Kidney (tissue), 22 donors: ENCODE measurements at places on chromosomes 6 and 20.

DNA sequence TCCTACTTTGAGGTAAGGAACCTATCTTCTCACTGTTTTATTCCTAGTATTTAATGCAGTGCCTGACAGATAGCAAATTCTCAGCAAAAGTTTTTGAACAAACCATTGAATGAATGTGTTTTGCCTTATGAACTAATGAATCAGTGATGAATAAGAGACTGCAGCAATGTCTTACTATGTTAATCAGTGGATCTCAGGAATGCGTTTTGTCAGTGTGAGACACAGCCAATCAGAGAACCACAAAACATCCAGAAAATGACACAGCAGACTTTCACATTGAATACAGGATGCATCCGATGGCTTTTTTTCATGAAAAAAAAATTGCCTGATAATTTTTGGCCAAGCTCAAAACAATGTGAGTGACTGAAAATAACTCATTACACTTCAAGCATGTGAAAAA lies 270.5 kb downstream of the BMP2 start:
- no peak for DNase-seq
- H3K27me3 ChIP-seq, result no peaks in the 10 kb centered on the region
- no peaks in the 10 kb centered on the region for H3K36me3 ChIP-seq
- no peaks in the 10 kb centered on the region for H3K4me1 ChIP-seq
- no peak overlapping the region for H3K27ac ChIP-seq

- H3K36me3 ChIP-seq, result no peaks in the 10 kb centered on the region
- H3K4me1 ChIP-seq, result no peaks in the 10 kb centered on the region
- no peak overlapping the region for H3K27ac ChIP-seq
- no peak overlapping the region for H3K4me3 ChIP-seq
Measured at GRCh38 chr6:1144842-1145767, 166.8 kb upstream of the FOXQ1 start.

DNA sequence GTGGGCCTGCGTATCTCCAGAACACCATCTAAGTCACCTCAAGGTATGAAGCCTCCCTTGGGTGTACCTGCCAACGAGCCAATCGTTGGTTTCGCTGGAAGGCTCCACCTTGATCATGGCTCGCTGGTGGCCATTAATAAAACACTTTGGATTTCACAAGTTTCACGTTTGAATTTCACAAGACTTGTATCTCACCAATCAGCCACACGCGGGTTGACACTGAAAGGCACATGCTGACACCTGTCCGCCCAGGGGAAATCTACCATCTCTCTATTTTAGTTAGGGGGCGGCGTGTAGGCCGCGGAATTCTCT lies 586 bp upstream of the HMGA1 start:
- no peaks in the 10 kb centered on the region for H3K27me3 ChIP-seq
- peak overlapping the region; percentile 91 for H3K27ac ChIP-seq
- peaks cover 7% of the 10 kb centered on the region for H3K4me1 ChIP-seq
- H3K4me3 ChIP-seq, result peak overlapping the region; percentile 57

DNA sequence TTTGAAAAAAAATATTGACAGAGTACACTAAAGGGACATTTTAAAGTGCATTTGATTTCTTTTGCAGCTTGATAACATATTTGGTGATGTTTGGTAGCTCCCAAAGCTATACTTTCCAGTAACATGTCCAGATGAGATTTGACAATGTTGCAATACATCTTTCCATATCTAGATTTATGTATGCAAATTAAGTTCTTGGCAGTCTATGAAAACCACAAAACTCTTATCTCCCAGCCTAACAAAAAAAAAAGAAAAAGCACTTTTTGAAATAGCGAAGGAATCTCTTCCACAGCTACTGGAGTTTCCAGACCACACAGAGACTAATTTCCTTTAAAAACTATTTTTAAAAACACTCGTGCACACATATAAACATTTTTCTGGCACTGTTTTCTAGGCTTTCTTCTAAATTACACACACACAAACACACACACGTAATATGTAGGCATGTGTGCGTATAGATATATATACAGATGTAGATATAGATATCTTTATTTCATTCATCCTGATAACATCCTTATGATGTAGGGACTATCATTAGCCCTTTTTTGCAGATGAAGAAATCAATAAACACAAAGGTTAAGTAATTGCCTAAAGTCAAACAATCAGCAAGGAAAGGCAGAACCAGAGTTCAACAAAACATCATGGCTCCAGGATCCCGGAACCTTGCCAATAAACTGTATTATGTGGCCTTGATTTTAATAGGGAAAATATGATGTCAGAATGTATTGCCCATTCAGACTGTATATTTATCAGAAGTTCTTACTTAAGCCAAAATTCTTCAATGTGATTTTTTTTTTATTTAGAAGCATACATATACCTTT lies 93.3 kb downstream of the ADGRB3 start:
- H3K27ac ChIP-seq, result no peak overlapping the region
- DNase-seq, result peak; percentile 48
- no peaks in the 10 kb centered on the region for H3K27me3 ChIP-seq
- no peaks in the 10 kb centered on the region for H3K4me1 ChIP-seq
- no peaks in the 10 kb centered on the region for H3K36me3 ChIP-seq
- H3K4me3 ChIP-seq, result no peak overlapping the region

- no peak overlapping the region for H3K27ac ChIP-seq
- H3K27me3 ChIP-seq, result no peaks in the 10 kb centered on the region
- H3K4me3 ChIP-seq, result no peak overlapping the region
- DNase-seq, result no peak
Measured at GRCh38 chr6:55528624-55529023, 50.4 kb downstream of the HMGCLL1 start.

DNA sequence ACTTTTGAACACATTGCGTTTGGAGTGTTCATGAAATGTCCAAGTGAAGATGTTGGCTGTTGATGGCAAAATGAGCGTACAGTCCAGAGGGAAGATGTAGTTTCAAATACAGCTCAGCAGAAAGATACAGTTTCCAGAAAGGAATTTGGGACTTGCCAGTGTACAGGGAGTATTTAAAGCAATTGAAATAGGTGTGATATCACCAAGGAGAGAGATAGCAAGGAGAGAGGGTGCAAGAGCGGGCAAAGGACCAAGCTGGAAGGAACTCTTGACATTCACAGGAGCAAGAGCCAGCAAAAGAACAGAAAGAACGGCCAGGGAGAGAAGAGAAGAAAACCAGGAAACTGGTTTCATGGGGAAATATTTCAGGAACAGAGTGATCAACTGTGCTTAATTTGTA lies 47.8 kb downstream of the CARMIL1 start:
- H3K27ac ChIP-seq, result no peak overlapping the region
- no peak for DNase-seq
- no peaks in the 10 kb centered on the region for H3K4me1 ChIP-seq
- H3K4me3 ChIP-seq, result no peak overlapping the region
- no peaks in the 10 kb centered on the region for H3K27me3 ChIP-seq
- no peaks in the 10 kb centered on the region for H3K36me3 ChIP-seq

DNA sequence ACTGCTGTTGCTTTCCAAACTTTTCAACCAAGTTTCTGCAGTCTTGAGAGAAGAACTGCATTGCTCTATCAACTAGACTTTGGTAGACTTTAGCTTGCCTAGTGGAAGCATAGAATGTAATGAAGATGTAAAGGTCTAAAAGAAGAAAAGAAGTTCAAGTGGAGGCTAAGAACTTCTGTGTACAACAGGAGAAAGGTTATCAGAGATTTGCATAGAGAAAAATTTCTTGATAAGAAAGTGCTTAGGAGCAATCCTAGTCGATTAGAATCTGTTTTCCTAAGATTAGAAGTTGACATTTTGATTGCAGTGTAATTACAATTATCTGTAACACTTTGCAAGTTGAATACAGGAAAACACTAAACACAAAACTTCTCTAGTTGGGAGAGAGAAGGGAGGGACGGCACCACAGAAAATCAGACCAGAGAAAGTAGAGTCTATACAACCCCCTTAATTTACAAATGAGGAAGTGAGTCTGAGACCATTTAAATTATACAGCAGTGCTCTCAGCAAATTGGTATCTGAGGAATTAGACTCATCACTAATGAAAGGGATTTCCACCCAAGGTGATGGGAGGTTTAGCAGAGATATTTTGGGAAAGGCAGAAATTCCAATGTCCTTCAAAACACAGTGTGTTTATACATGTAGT lies 194.3 kb upstream of the MARCKS start:
- no peak overlapping the region for H3K27ac ChIP-seq
- no peak for DNase-seq
- no peaks in the 10 kb centered on the region for H3K36me3 ChIP-seq
- H3K4me1 ChIP-seq, result no peaks in the 10 kb centered on the region
- H3K27me3 ChIP-seq, result no peaks in the 10 kb centered on the region
- H3K4me3 ChIP-seq, result no peak overlapping the region

DNA sequence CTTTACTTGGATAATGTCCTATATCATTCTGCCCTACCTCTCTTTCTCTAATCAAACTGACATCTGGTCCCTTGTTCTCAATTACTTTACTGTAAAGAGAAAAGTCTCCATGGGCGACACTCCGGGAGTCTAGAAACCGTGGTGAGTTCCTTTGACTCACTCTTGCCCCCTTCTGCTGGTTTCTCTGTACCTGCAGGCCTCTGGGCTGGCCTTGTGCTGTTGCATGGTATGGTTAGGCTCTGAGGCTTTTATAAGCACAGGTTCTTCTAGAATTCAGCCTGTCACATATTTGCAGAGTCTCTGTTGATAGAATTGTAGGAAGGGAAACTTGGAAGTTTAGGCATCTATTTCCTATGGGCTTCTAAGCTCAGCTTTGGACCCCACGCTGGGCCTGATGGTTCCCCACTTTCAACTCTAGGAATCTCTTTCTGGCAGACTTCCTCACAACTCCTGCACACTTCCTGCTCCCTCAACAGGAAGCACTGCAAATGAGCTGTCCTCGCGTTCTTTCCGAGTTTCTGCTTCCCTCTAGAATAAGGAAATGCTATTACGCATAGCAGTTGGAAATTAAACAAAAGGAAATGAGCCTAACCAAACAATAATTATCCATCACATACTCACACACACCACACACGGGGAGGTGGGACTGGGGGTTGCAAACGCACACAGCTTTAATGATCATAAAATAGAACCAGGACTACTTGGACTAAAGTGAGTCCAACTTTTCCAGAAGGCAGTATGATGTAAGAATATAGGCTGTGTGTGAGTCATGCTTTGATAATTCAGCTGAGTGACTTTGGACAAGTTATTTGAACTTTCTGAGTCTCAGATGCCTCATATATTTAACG lies 683.3 kb downstream of the QKI start:
- H3K27ac ChIP-seq, result no peak overlapping the region
- H3K4me1 ChIP-seq, result no peaks in the 10 kb centered on the region
- DNase-seq, result no peak
- H3K27me3 ChIP-seq, result no peaks in the 10 kb centered on the region

DNA sequence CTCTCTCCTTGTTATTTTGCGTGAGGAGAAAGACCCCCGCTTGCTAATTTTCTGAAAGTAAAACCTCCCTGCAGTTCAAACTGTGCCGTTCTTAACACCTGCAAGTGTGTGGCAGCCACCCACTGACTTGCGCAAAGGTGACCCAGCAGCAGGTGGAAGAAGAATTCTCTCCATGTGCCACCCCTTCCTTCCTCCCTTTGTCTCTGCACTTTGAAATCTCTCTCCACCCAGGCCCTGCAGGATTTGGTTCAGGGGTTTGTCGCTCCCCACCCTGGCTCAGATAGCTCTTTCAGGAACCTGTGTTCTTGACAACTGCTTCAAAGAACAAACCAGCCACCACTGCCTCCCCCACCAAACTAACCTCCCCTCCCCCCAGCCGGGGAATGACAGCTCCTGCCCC lies 41.4 kb downstream of the ZNF831 start:
- H3K36me3 ChIP-seq, result no peaks in the 10 kb centered on the region
- H3K4me1 ChIP-seq, result no peaks in the 10 kb centered on the region
- no peak for DNase-seq
- no peak overlapping the region for H3K27ac ChIP-seq
- no peak overlapping the region for H3K4me3 ChIP-seq
- no peaks in the 10 kb centered on the region for H3K27me3 ChIP-seq

GRCh38 chr6:72621291-72622093 lies at the start of gene KCNQ5:
Gene KCNQ5 (plus strand): TSS chr6:72622064.
- H3K4me3 ChIP-seq, result no peak within 1 kb of the TSS
- DNase-seq, result peak; percentile 24
- no peak within 1 kb of the TSS for H3K27ac ChIP-seq
- H3K36me3 ChIP-seq, result no peaks in the 10 kb centered on the region
- peaks cover 10% of the 10 kb centered on the region for H3K27me3 ChIP-seq
